Fibroblast of upper back skin (primary cell): ENCODE measurements at places on chromosomes 2 and 18.

- peak; percentile 82 for DNase-seq
Measured at GRCh38 chr2:27809761-27810241, 38.3 kb downstream of the MRPL33 start.

DNA sequence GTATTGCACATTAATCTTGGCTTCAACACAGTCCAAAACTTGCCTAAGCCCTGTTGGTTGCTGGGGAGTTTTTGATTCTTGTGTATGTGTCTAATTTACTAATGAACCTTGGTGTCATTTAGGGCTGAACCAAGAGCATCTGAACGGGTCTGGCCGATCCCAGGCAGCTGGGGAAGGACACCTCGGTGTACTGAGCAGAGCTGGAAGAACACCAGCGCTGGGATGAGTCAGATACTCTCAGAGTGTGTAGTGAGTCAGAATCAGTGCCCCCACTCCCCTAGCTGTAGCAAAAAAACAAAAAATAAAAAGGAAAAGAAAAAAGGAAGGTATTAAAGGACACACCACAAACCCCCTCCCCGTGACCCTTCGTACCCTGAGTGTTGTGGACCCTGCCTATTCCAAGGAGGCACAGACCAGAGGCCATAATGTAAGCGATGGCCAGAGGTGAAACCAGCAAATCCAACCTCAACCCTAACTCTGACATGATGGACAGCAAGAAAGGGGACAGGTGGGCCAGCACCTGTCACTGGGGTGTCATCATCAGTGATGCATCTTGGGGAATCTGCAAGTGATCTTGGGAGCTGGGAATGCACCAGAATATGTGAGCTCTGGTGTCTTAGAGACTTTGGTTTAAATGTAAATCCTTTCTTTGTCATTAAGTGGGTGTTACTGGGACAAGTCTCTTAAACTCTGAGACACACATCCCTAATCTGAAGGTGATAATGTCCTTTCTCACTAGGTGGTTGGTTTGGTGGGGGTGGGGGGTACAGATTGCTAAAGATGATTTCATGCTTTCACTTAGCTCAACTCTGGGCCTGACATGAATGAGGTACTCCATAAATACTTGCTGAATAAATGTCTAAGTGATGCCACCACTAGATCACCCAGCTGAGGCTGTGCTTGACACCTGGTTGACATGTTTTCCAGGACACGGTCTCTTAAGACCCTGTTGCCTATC lies 34.2 kb upstream of the NCOA1 start:
- DNase-seq = peak; percentile 84

DNA sequence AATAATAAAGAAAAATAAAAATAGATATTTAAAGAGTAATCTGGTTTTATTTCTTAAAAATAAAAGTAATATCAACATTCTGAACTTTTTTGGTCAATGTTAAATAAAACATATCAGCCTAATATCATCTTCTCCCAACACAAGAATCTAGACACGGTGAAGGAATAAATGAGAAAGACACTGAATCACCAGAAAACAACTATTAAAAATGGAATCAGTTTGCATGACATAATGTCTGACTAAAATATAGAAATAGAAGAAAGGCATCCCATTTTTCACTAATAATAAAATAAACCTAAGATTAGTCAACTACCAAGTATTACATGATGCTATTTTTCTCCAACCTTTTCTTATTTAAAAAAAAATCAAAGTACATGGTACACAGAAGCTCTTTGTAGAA lies 30.8 kb upstream of the TNFAIP6 start:
- DNase-seq = peak; percentile 31

DNA sequence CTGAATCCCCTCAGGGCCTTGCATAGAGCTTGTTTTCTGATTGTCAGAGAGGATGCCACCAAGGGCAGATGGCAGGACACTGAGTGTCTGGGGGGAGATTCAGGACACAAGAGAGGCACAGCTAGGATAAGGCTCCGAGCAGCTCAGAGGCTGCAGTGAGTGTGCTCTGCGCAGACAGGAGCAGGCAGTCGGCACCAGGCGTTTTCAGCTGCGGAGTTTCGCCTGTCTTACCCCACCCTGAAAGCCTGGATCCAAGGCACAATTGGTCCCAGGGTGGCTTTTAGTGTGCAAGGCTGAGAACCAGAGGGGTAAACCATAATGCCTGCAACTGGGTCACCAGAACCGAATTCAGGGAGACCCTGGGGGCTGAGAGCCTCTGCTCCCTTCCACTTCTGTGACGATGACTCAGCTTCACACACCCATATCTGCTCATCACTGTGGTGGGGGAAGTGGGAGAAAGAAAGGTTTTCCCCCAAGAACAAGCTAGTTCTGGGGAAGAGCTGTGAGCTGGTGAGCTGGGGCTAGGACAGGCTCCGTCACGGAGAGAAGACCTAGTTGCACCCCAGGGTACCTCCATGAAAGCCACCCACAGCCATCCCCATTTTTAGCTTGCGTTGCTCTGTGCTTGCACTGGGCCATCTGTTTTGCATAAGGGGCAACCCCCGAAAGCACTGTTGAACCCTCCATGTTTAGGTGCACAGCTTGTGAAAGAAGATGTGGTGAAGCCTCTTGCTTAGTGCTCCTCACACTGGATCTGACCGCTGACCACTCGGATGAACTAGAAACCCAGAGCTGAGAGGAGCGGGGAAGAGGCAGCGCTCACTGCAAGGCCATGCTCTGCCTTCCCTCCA lies 173.7 kb downstream of the CELF4 start:
- no peak for DNase-seq

DNA sequence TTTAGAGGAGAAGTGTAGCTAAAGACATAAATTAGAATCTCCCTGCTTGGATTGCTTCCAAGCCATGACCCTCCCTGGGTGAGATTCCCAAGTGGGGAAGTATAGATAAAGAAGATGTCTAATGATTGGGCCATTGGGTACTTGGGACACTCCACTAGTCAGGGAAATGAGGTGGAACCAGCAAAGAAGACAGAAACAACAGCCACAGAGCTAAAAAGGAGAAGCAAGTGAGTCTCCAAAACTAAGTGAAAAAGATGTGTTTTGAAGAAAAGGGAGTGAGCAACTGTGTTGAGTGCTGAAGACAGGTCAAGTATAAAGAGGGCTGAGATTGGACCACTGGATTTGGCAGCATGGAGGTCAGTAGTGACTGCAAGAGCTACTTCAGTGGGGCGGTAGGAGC lies 276.7 kb upstream of the STON1 start:
- no peak for DNase-seq

- DNase-seq = peak; percentile 31
Measured at GRCh38 chr2:215831296-215831913, 181.9 kb downstream of the MREG start.

- DNase-seq = no peak
Measured at GRCh38 chr2:145221032-145221431, 701.1 kb upstream of the ZEB2 start.

DNA sequence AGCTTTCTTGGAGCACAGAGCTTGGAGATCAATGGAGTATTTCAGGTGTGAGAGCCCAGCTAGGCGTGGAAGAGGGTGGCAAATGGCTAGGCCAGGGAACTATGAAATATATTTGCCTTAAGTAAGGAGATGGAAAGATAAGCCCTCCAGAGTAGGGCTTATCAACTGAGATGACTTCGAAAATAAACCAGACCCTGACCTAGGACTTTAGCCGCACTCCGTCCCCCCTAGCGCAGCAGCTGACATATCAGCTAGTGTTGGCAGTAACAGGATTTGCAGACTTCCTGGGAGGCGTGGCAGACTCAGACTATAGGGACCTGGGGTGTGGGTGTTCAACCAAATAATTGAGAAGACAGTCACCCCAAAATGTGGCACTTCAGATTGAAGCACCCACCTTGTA lies 127.7 kb upstream of the EPAS1 start:
- DNase-seq = no peak

- no peak for DNase-seq
Measured at GRCh38 chr2:176071330-176072291, 12.2 kb downstream of the EVX2 start.

DNA sequence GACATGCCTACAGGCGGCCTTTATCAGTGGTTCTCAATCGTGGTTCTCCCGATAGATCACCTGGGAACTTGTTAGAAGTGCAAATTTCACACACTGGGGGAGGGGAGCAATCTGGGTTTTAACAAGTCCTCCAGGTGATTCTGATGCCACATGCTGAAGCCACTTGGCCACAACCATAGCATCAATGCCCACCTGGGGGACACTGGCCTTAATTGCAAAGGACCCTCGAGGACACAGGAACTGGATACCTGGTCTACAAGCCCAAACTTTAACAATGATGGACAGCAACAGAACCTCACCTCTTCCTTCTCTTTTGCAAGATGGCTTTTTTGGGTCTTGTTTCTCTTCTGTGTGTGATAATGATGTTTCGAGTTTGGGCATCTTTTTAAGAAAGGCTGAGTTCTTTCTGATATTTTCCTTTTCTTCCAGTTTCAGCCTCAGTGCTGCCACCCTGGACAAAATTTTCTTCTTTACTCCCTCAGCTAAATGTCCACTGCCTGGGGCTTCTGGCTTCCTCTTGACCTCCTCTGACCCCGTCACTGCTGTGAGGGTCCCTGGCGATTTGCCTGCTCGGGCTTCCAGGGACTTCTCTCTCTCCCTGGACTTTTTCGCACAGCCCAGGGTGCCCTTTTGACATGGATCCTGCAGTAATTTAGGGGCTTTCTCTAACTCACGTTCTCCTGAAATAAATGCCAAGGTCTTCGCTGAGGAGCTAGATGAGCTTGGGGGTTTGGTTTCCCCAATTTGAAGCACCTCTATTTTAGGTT lies 94.2 kb downstream of the ALPK2 start:
- DNase-seq = no peak

DNA sequence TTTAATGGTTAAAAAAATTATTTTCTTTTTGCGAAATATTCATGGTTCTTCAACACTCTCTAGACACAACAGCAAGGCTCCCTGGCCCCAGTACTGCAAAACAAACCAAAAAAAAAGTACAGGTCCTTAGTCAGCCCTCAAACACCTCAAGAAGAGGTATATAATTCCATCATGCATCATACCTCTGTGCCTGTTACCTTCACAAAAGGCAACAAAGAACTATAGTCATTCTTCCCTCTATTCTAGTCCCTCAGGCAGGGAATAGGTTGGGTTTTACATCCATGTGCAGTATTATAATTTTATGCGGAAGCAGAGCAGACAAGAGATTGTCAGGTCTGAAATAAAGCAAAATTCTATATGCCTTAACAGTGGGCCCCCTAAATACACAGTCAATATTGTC lies 8.5 kb downstream of the NFE2L2 start:
- no peak for DNase-seq

DNA sequence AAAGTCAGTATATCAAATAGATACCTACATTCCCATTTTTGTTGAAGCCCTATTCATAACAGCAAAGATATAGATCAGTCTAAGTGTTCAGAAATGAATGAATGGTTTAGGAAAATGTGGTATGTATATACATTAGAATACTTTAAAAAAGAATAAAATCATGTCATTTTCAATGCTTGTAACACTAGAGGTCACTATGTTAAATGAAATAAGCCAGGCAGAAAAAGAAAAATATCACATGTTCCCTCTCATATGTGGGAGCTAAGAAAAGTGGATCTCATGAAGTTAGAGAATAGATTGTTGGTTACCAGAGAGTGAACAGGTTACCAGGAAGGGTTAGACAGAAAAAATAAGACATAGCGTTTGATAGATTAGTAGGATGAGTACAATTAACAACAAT lies 1111.0 kb upstream of the SLC39A10 start:
- peak; percentile 14 for DNase-seq

- DNase-seq = peak; percentile 93
Measured at GRCh38 chr2:46770622-46771021, 145.0 kb downstream of the MCFD2 start.

- DNase-seq = no peak
Measured at GRCh38 chr2:169478339-169478738, 955 bp upstream of the BBS5 start.

GRCh38 chr2:214577769-214578168 lies 166.9 kb downstream of the VWC2L start:
- peak; percentile 26 for DNase-seq

DNA sequence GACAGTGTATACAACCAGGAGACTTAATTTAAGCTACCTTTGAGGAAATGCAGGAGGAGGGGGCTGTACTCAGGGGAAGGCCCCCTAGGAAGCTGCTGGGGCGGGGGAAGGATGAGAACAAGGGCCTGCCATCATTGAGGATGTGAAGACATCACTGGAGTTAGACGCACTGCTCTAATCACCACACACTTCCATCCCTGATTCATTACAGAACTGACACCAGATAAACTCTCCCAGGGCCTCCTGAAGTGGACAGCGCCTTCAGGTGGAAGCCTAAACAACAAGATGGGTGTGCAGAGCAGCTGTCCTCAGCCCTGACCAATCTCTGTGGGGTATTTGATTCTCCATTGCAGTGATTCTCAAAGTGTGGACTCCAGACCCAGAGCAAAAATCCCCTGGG lies 30.6 kb upstream of the SLC35G4 start:
- no peak for DNase-seq

DNA sequence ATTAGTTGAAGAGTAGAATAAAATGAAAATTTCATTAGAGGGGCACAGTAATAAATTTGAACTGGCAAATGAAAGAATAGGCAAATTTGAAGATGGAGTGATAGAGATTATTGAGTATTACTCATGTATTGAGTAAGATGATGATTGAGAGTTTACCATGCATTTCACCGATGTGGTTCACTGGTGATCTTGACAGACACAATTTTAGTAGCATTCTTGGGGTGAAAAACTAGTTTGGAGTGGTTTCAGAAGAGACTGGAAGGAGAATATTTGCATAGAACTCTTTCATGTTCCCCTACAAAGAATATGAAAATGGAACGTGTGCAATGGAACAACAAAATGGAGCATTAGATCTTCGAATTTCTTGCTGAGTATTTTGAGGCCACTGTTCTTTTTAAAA lies 121.4 kb downstream of the ASXL3 start:
- DNase-seq = no peak

GRCh38 chr2:74181739-74182138 lies 3.1 kb upstream of the MOB1A start:
- DNase-seq = no peak

DNA sequence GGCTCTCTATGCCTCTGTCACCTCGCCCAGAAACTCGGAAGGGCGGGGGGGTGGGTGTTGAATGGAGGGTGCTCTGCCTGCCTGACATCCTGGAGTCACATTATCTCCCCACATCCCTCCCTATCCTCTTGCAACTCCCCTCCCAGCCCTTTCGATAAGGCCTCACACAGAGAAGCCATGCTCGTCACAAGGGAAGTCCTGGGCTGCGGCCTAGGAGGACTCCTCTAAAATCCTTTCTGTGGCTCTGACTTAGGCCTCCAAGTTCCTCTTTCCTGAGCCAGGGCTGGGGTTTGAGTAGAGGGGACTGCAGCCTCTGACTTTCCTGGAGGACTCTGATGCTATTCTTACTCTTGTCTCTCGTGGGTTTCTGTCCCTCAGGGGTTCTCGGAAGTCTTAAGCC lies 75.0 kb upstream of the PKDCC start:
- DNase-seq = no peak
